NCI-H446 (cell line): ENCODE measurements at places on chromosomes 2 and 18.

- DNase-seq: peak; percentile 5
These were observed 1733.6 kb upstream of the CELF4 start for GRCh38 chr18:39299152-39299551.

- DNase-seq: peak; percentile 85
These were observed 5.6 kb upstream of the KCNJ3 start for GRCh38 chr2:154692927-154693326.

GRCh38 chr2:105432749-105433148 lies 33.9 kb upstream of the FHL2 start:
- DNase-seq: no peak

DNA sequence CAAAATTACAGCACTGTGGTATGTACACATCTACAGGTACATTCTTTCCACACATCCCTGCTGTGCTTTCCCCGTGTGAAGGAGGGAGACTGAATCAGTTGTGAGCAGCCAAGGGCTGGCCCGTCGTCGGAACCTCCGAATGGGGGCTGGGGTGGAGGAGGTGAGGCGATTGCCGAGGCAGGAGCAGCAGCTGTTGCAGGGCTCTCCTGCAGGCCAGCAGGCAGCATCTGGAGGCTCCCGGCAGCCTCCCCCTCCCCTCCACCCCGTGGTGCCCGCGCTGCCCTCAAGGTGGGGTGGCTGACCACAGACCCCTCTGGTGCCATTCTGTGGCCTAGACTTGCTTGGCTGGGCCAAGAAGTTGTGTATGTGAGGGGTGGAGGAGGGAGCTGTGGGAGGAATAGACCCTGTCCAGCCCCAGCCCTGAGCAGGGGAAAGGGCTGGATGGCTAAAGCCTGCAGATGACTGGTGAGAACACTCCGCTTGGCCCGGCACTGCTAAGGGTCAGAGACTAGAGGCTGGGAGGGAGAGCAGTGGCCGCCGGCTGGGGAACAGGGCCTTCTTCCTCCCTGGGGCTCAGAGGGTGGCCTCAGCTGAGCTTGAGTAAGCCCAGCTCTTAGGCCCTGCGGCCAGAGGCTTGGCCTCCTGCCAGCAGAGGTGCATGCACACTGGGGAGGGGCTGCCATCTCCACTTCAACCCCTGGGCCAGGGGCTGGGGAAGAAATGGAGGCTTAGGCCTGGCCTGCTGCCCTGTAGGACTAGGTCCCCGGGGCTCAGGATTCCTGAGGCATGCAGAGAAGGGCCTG lies 7.6 kb downstream of the STAMBP start:
- no peak for DNase-seq

DNA sequence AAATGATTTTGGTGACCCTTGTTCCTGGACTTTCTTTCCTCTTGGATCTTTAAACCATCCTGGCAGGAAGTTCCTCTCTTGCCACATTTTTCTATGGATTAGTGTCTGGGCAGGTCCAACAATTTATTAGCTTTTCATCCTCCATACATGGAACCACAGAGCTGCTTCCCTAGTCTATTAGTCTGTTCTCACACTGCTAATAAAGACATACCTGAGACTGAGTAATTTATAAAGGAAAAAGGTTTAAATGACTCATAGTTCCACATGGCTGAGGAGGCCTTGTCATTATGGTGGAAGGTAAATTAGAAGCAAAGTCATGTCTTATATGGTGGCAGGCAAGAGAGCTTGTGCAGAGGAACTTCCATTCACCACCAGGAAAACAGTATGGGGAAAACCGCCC lies 122.9 kb downstream of the DDX1 start:
- DNase-seq: no peak
